Omental fat pad (tissue), 4 donors: ENCODE measurements at places on chromosomes 5 and 9. TPM values are rescaled to one million over a fixed set of nuclear protein-coding genes. Genes with fewer than 3 reads are reported as not detected.

The CER1 gene
- not detected for total RNA-seq

The QRFP gene
- not detected for total RNA-seq

The FTMT gene
- total RNA-seq = not detected

The FBN2 gene
- total RNA-seq = 0.56 TPM

The SLC25A2 gene
- total RNA-seq = 2.0 TPM

The ISL1 gene
- total RNA-seq = 5.4 TPM

The TTC23L gene
- not detected for total RNA-seq

The ANKRD18B gene
- total RNA-seq = not detected

The AGXT2 gene
- not detected for total RNA-seq

The PHYHD1 gene
- 43.8 TPM for total RNA-seq

The ECM2 gene
- 57.2 TPM for total RNA-seq
